Suppressor macrophage treated with lipopolysaccharide for 4 hours (primary cell): ENCODE measurements at places on chromosomes 13 and 19.
A peak's percentile ranks its signal among the peaks of the same experiment; 100 is the strongest.

DNA sequence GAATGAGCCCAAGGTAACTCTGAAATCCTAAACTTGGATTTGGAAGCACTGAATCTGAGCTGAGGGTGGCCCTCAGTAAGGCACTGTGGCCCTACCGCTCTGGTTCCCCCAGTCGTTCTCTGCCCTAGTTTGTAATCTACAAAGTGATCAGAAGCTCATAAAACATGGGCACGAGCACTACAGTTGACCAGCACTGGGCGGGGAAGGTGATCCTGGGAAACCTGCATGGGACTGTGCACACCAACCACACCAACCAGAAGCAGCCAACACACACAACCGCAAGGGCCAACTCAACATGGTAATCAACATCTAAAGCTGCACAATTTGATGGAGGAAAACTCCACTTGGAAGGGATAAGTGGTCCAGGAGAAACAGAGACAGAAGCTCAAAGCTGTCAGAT, 22.9 kb downstream of the SLC7A1 start:
- DNase-seq = no peak

DNA sequence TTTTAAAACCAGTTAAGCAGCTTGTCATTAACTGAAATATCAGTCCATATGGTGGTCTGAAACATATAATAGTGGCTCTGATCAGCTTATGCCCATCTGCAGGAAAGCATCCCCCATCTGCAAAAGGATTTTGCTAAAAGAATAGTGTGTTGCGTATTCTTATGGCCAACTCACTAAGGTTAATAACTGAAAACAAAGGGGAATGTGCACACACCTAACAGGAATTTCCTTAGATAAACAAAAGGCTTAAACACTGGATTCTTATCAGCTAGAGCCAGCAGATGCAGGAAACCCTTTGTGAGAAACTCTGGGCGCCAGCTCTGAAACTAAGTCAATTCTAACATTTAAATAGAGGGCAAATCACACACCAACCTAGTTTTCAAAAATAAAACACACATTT, 22.1 kb downstream of the VPS36 start:
- no peak for DNase-seq

- DNase-seq = peak; percentile 37
These were observed 3.2 kb upstream of the LGALS13 start for GRCh38 chr19:39599116-39599515.

DNA sequence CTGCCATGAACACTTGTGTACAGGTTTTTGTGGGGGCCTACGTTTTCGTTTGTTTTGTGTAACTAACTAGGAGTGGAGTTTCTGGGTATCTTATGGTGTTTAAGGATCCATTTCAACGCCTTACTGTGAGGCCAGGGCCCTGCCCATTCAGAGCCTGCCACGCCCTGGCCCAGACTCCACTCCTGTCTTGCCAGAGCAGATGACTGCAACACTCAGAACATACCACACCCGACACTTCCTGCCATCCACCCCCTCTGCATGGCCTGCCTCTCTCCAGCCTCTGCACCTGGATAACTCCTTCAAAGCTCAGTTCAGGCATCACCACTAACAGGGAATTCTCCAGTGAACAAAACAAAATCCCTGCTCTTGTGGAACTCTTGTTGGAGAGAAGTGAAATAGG, 43.2 kb downstream of the RGCC start:
- DNase-seq = no peak

DNA sequence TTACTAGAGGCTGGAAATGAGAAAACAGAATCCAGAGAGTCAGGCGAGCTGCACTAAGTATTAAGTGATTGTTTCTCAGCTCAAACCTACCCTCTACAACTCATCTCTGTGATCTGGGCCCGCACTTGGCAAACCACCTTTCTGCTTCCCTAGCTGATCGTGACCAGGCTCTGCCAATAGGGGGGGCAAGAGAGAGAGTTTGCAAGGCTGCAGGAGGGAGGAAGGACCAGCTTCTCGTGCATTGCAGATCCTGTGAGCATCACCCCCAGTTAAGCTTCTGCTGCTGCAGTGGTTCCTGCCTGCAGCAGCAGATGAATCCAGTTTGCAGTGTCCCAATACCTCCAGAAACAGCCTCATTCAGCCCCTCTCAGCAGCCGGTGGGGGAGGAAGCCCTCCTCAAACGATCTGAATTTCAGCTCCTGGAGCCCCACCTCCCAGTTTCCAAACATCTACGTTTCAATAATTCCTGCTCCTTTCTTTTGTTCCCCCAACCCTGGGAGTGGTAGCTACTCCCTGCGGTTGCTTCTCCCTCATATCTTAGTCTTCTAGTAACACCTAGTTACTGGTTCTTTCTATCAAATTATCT, 20.0 kb downstream of the XRCC1 start:
- DNase-seq = peak; percentile 83

GRCh38 chr19:38831142-38831605, 420 bp downstream of the ECH1 start:
- peak; percentile 62 for DNase-seq

DNA sequence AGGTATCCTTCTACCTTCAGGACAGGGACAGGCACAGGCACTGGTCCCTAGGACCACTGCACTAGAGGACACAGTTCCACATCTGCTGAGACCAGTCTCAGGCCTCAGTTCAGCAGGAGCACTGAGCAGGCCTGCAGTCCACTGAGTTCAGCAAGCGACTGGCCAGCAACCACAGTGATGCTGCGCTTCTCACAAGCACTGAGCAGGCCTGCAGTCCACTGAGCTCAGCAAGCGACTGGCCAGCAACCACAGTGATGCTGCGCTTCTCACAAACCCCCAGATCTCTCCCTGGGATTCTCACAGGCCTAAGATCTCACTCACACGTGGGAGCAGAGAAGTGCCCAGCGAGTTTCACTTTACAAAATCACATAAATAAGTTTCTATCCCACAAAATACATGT, 140.6 kb downstream of the IRS2 start:
- DNase-seq = no peak

GRCh38 chr13:95833126-95833525, 156.2 kb downstream of the DNAJC3 start:
- DNase-seq = no peak

DNA sequence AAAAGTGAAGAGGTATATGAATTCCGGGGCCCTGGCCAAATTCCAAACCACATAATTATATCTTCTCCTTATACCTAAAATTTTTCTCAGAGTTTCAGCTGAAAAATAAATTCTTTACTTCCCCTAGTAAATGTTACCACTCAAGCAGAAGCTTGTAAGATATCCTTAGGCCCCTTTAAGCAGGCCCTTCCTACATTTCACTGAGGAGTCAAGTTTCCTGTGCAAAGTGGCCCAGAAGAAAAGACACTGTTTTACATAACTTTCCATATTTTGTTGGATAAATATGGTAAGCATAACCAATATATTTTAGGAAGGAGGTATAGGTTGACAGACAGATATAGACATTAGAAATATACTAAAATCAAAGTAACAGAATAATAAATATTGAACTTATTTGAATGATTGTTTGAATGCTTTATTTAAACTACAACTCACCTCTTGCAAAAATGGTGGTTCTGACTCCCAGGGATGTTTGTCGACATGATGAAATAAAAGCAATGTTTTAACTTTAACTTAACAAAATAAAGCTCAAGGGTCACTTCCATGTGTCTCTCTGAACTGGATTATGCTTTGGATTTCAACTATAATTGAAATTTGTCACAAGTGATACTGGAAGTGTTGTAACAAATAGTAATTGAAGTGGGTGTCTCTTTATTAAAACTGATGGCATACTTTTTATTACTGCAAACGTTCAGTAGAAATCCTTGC, 141.2 kb downstream of the SPRY2 start:
- no peak for DNase-seq

- no peak for DNase-seq
These were observed 8.7 kb upstream of the FBXW9 start for GRCh38 chr19:12705169-12705568.

DNA sequence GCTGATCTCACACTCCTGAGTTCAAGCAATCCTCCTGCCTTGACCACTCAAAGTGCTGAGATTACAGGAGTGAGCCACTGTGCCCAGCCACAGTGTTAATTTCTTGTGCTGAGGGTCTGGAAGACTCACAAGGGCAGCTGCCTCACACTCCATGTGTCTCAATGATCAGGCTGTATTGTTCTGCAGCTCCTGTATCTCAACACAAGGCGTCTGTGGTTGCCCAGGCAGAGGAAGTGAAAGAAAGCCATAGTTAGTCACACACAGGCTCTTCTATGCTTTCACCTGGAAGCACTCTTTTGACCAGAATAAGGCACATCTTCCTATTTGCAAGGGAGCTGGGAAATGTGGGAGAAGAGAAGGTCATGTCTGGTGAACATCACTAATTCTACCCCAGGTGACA, 107.3 kb upstream of the ZNF507 start:
- DNase-seq = peak; percentile 8

- DNase-seq = no peak
These were observed 48.6 kb downstream of the FAM124A start for GRCh38 chr13:51270623-51271415.

GRCh38 chr19:41528106-41528505, 47.9 kb upstream of the CEACAM21 start:
- no peak for DNase-seq

DNA sequence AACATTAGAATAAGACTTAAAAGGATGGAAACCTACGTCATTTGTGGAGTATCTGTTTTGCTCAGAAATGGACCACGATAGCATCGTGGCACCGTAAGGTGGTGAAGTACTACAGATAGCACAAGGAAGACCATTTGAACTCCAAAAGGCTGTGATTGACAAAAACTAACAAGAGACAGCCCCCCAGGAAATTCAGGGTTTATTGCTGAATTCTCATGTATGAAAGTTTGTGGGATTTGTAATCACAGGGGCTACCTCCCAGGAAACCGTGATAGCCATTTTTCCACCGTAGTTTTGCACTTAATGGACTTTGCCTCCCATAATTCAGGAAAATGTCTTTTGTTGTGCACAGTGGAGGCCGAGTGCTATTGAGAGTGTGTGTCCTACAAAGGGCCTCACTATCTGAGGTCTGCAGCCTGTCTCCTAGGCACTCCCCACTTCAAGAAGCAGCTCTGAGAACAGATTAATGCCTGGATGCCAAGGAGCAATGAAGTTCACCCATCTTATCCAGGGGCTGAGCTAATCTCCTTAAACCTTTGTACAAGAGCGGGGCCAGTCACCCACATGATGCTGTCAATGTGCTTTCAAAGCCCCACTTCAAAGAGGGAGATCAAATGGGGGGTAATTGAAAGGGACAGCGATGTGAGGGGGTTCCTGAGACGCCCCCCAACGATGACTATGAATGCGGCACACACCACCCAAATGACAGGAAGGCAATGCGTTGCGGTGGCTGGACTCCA, 182.6 kb downstream of the COL4A1 start:
- DNase-seq = no peak

DNA sequence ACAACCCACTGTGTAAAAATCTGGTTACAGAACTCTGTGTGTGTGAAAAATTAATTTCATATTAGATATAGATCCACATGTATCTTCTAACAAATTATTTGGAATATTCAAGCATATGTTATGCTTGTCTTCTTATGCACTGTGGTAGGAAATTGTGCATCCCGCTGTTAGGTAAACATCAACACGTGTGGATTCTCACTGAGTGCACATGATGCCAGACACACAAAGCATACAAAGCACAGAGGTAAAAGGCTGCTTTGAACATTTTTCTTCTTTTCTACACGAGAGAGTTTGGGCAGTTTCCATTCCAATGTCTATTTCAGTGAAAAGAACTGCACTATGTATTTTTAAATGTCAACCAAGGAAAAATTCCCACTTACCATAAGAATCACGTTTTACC, 354.9 kb downstream of the PCDH9 start:
- no peak for DNase-seq

GRCh38 chr19:44635581-44636438, 7.9 kb upstream of the PVR start:
- peak; percentile 81 for DNase-seq

GRCh38 chr19:14433554-14434501, 722 bp downstream of the PKN1 start:
- no peak for DNase-seq

GRCh38 chr13:71030784-71031183, 836.2 kb downstream of the DACH1 start:
- DNase-seq = no peak

DNA sequence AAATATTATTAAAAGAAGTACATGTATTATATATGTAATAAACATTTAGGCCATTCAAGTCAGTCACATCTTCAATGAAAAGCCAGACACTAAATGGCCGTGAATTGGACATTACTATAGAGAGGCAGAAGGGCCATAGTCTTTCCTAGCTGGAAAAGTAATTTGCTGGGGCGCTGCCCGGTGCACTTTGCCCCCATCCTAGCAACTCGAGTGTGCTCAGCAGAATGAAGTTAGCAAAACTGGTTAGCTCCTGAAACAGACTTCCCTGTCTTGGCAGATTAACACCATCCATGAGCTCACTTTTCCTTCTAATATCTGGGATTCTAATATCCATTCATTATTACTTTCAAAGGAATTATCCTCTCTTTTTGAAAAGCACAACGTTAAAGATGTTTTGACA, 2.8 kb upstream of the SPRYD7 start:
- no peak for DNase-seq

DNA sequence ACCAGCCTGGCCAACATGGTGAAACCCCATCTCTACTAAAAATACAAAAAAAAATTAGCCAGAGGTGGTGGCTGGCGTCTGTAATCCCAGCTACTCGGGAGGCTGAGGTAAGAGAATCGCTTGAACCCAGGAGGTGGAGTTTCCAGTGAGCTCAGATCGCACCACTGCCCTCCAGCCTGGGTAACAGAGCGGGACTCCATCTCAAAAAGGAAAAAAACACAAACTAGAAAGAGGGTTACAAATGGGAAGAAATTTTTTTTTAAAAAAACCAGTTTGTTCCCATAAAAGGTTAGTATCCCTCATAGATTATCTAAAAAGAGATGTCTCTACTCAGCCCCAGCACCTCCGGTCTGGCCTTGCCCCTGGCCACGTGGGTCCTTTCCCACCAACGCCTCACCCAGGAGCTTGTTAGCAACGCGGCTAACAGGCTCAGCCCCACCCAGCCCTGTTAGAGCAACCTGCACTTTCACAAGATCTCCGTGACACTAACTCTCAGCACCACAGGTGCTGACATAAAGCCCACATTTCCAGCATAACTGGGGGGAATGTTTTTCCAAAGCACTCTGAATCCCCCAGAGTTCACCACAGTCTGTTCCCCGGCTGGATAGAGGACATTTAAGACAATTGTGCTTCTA, 4.3 kb downstream of the DMKN start:
- DNase-seq = no peak

DNA sequence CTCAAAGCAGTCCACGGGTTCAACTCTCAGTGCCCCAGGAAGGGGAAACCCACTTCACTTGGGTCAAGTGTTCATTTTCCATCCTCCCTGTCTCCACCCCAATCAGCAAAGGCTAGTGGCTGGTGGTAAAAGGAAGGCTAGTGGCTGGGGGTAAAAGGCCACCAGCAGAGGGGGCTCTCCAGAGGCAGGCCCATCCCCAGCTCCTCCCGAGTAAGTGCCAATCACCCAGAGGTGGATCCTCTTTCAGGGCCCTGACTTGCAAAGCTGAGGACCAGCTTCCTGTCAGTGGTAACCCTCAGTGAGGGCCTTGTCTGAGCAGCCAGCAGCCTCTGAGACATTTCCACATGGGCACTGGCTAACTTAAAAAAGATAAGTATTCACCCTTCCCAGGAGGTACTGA, 22.0 kb upstream of the TPT1 start:
- DNase-seq = no peak

- DNase-seq = no peak
These were observed 1.3 kb downstream of the NAT14 start for GRCh38 chr19:55486043-55486970.
